ENCODE measurements at places on chromosomes 3 and 15.

- no peak for DNase-seq
Measured at GRCh38 chr3:57989646-57990045, 18.6 kb upstream of the FLNB start.

GRCh38 chr3:40186508-40186907 lies 123.0 kb upstream of the EIF1B start:
- DNase-seq: no peak

DNA sequence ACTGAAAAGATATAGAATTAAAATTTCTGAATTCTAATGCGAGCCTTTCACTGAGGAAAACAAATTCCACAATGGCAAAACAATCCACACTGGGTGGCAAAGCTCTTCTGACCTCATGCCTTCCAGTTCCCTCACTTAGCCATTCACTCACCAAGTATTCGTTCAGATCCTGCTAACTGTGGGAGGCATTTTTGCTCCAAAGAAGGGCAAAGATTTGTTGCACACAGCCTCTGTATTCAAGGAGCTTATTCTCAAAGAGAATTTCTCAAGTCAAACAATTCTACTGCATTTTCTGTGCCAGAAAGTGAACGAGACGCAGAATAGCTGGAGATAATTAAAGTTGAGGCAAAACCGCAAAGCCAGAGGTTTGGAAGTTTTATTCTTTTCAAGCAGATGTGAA lies 77.3 kb downstream of the CPNE4 start:
- DNase-seq: no peak

DNA sequence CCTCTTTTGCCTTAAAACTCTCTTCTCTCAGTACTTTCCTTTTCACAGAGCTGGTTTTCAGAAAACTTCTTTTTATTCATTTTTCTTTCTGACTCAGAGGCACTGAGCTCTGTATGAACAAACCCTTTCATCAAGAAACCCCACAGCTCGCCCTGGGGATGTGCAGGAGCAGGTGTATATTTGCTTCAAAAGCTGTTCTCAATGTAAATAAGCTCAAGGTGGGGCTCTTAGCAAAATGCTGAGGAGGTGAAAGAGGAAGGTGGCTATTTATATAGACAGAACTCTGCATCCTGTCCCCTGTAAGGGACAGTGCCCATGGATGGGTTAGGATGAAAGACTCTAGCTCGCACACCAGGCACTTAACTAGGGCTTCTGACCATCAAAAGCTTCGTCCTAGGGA lies 302.0 kb downstream of the WDR72 start:
- no peak for DNase-seq

DNA sequence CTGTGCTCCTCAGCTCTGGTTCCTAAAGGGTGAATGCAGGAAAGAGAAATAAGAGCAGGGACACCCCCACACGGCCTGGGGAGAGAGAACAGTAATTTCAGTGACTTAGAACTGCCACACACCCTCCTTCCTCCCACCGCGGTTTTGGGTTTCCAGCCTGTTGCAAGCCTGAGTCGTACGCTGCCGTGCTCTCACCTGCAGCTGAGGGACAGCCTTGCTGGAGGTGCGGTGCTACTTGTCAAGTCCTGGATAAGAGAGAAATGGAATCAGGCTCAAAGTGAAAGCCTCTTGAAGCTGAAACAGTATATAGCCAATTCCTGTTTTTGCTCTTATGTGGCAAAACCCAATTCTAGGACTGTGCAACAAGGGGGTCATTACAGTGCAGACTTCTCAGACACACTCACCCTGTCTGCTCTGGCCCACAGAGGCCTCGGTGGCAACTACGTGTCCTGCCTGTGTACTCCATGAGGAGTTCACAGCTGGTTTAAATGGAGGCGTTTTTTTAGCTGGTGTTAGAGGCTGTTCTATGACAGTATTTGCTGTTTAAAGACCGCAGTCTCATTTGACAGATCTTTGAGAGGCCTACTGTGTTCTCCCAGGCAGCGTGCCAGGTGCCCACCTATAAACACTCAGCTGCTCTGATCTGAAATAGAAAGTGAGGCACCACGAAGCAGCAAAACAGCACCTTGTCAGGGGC lies 42.9 kb downstream of the TBC1D2B start:
- no peak for DNase-seq

DNA sequence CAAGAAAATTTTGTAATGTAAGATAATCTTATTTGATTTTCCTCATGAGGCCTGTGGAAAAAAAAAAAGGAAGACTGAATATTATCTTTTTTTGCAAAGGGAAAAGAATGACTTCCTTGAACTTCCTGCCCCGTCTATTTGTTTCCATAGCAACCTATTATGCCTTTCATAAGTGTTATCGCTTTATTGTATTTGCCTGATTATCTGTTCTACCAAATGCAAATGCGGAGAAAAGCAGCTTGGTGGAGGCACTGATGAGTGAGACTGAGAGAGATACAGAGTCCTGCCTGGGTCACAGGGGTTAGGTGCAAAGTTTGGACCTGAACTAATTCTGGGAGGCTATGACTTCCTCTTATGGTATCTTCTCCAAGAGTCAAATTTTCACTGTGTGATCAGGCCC lies 334.0 kb upstream of the KCNMB2 start:
- DNase-seq: no peak

- DNase-seq: no peak
Measured at GRCh38 chr3:25396686-25397085, 31.4 kb upstream of the RARB start.

GRCh38 chr3:119469418-119470189 lies 841 bp downstream of the POGLUT1 start:
- DNase-seq: no peak

GRCh38 chr15:60275624-60276023 lies 122.2 kb downstream of the ANXA2 start:
- no peak for DNase-seq

- DNase-seq: no peak
Measured at GRCh38 chr3:15215996-15216395, 9.9 kb downstream of the CAPN7 start.

GRCh38 chr15:36152936-36153335 lies 426.5 kb upstream of the CDIN1 start:
- no peak for DNase-seq

DNA sequence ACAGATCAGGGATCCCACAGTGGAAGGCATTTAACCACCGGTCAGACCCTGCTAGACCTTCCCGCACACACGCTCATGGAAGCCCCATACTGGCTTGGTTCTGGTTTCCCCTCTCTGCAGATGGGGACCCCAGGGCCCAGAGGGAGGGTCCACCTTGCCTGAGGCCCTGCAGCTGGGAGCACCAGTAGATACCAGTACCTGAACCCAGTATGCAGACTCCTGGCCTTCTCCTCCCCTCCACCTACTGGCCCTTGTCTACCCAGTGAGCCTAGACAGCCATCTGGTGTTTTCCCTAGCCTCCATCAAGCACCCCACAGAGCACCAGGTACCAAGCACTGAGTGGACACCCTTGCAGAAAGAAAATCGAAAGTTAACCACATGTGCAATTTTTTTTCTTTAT lies 65.1 kb downstream of the MEGF11 start:
- DNase-seq: no peak

GRCh38 chr3:143222505-143222904 lies 102.9 kb downstream of the CHST2 start:
- no peak for DNase-seq

DNA sequence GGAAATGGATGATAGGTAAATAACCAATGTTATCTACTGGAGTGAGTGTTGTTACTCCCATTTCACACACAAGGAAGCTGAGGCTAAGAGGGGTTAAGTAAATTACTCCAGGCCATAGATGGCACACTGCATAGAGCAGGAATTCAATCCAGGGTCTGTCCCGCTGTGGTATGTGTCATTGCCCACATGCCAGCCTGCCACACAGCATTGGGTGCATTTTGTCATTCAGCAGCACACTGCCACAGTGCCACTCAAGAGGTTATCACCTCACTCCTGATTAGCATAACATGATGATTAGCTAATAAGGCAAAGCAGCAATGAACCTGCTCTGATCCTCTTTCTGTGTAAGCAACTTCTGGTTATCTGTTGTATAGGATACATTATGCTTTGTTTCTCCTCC lies 157.4 kb upstream of the CTNNB1 start:
- no peak for DNase-seq

DNA sequence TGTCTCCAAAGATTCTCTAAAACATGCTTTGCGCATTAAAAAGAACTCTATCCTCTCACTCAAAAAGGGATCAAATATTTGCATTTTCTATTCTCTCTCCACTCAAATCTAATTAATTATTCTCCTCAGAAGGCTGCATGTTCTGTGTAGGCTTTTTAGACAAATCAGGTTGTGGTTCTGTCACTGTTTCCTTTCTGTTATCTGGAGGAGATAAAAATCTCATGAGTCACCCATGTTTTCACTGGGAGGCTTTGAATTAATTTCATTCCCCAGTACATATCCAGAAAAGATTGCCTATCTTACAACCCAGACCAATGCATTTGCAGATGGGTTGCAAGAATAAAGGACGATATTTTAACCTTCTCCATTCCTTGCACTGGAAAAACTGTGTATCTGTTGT lies 446.5 kb downstream of the GRM7 start:
- no peak for DNase-seq

DNA sequence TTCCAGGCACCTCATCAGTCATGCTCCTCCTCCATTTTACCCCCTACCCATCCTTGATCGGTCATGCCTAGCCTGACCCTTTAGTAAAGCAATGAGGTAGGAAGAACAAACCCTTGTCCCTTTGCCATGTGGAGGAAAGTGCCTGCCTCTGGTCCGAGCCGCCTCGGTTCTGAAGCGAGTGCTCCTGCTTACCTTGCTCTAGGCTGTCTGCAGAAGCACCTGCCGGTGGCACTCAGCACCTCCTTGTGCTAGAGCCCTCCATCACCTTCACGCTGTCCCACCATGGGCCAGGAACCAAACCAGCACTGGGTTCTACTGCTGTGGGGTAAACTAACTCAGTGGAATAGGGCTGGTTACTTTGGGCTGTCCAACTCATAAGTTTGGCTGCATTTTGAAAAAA lies 52.6 kb downstream of the CAPN3 start:
- DNase-seq: no peak

All from SHP77 (cell line).